Inflammatory macrophage (primary cell): ENCODE measurements at places on chromosomes 12 and 14.
A peak's percentile ranks its signal among the peaks of the same experiment; 100 is the strongest.

GRCh38 chr14:95815226-95815690, 61.4 kb upstream of the TUNAR start:
- DNase-seq, result no peak

- DNase-seq, result no peak
These were observed 10.5 kb upstream of the SMCO2 start for GRCh38 chr12:27436029-27436428.

DNA sequence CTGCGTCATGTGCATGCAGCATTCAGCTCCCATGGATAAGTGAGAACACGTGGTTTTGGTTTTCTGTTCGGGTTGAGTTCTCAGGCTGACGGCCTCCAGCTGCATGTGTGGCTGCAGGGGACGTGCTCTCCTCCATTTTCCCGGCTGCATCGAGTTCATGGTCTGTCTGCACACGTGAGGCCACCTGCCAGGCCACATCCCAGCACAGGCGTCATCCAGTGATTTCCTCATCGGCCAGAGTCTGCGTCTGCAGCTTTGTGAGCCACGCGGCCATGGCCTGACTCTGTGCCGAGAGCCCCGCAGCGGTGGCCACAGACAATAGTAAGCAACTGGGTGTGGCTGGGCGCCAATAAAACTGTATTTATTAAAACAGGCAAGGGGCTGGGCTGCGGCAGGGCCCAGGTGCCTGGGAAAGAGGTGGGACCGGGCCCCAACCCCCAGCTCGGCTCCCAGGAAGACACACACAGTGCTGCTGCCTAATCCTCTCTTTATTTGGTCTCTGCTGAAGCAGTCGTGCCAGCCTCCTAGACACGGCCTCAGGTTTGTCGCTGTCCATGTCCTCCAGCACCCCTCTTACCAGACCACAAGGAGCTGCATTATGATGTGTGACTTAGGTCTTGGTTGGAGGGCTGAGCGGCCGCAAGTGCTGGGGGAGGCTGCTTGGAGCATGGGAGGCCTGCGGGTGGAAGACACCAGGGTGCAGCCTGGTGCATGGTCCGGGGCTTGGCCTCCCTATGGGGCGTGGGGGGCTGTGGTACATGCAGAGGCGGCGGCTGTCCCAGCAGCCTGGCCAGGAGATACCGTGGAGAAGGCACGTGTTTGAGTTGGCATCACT, 52.0 kb downstream of the NOC4L start:
- no peak for DNase-seq

DNA sequence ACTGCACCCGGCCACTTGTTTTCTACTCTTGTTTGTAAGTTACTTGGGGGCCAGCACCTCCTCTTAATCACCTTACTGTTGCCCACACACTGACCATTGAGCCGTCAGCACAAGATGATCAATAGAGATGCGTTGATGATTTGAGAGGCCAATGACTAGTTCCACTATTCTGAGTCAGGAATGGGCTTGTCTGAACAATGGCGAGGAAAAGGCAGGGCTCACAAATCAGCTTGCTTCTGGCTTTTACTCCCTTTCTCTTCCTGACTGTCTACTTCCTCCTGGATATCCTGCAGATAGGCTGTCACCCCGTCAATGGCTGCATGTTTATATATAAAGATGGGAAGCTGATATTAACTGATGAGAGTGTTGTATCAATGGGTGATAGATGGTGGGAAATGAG, 29.1 kb upstream of the HDAC7 start:
- no peak for DNase-seq

GRCh38 chr14:67736771-67737170, 35.1 kb downstream of the RDH12 start:
- DNase-seq, result no peak

DNA sequence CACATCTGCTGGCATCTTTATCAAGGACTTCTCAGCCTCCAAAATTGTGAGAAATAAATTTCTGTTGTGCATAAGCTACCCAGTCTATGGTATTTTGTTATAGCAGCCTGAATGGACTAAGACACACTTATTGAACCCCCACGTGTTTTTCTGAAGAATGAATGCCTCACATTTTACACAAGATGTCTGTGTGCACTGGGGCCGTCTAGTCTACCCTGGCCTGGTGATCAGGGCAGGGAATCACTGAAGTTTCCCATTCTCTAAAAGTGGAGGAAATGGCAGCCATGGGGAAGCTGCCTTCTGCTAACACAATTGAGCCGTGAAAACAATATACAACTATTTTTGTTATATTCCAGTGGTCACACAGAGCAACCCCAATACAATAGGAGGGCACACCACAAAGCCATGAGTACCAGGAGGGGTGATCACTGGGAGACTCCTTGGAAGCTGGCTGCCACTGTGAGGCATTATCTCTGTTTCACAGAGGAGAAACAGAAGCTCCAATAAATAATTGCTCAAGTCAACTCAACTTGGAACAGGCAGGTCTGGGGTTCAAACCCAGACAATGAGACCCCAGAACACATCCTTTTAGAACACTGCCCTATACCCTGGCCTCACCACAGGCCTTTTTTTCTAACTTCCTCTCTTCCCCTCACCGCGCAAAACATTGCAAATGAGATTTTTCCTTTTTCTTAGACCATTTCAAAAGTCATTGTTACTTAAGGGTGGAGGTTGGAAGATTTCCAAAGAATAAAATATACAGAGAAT, 18.3 kb upstream of the LTA4H start:
- DNase-seq, result no peak

DNA sequence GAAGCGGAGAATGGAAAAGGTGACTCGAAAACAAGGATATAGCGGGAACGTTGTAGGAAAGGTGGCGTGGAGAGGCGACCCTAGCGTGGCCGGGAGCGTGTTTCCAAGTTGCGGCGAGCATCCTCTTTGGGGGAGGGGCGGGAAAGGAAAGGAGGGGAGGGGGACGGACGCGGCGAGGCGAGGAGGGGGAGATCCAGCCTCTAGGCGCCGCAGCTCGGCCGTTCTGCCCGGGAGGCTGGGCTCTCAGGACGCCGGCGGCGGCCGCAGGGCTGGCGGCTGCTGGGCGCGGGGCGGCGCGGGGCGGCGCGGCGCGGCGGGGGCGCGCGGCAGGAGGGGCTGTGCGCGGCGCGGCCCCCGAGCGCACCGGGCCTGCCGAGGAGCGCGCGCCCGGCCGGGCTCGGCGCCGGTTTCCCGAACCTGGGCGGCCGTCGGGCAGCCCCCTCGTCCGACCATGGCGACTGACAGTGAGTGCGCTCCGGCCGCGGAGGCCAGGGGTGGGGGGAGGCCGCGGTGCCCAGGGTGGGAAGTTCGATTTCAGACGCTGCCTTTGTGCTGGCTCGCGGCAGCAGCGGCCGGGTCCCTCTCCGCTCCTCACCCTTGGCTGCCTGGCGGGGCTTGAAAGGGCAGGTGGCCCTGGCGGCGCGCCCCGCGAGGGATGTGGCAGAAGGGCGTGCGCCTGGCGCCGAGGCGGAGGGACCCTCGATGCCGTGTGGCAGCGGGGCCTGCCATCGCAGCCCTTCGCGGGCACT, 50.3 kb downstream of the SNAPC1 start:
- no peak for DNase-seq

DNA sequence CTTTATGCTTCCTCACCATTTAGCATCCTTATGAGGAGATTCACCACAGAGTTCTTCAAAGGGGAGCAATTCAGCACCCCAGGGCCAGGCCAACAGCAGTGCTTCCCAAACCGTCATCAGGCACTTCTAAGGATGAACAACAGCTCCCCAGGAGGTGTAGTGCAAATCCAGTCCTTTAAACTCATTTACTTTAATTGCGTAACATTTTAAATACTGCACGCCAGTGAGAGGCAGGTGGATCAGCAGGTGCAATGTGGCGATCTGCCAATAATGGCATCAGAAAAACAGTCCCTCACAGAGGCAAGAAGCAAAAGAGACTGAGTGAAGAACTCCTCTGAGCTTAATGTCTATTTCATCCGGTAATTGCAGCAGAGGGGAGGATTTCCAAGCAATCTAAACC, 770.9 kb upstream of the FOXG1 start:
- no peak for DNase-seq

DNA sequence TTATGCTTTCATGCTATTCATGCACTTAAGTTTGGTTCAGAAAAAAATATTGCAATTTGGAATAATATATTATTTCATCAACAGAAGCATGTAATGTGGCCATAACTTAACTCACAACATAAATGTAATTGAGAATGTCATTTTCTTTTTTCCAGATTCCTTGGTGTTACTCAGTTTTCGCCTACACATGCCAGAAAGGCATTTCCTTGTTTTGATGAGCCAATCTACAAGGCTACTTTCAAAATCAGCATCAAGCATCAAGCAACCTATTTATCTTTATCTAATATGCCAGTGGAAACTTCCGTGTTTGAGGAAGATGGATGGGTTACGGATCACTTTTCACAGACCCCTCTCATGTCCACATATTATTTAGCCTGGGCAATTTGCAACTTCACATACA, 14.4 kb downstream of the TRHDE start:
- no peak for DNase-seq

DNA sequence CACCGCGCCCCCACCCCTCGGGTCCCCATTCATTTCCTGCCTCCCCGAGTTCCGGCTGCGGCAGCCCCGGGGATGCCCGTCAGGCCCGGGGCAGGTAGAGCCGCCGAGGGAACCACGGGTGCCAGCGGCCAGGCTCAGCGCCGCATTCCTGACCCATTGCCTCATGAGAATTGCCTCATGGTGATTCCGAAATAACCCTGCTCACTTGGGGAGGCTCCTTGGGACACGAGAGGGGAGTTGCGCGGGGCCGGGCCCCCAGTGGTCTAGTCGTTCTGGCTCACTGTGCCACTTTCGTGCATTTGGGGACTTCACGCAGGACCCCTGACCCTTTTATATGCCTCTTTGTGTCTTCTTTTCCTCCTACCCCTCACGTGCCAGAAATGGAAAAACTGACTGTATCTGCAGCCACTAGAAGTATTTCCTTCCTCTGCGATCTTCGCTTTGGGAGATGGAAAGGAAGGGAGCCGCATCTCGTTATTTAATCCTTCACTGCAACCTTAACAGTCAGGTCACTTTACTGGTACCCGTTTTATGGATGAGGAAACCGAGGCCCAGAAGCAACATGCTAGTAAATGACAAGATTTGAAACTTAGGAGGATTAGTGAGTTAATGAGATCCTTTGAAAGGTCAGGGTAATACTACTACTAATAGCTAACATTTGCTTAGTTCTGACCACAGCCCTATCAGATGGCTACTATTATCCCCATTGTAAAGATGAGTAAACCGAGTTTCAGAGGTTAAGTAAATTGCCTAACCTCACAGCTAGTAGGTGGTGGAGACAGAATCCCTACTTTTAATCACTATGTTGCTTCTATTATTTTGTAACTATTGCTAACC, 768 bp downstream of the PTPN11 start:
- peak; percentile 68 for DNase-seq

GRCh38 chr12:108886873-108887629, 7.2 kb downstream of the DAO start:
- no peak for DNase-seq

DNA sequence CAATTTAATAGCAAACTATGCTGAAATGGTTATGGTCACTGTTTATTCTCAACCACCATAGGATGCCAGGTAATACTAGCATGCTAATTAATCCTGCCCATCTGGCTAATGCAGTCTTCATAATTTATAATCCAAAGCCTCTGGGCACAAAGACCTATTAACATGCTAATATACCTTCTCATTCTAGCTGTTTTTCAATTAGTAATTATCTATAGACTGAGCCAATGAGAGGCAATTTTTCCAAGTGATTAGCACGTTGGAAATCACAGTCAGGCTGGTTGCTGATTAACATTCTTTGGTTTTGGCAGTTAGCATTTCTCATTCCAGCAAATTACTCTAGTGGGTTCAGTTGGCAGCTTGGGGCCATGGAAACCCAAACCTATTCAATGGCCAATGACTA, 357.2 kb downstream of the SEC23A start:
- no peak for DNase-seq

DNA sequence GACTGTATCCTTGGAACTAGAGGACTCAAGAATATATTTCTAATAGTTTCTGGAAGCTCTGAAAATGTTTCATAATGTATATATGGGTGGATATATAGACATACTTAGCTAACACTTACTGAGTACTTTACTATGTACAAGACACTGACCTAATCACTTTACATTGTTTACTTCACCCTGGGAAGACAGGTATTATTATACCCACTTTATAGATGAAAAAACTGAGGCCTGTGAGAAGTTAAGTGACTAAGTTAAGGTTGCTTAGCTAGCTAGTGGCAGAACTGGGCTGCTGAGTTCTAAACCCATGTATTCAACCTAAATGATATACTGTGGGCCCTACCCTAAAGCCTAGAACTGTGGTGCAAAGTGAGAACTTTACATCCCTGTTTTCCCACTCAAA, 79.1 kb upstream of the SSTR1 start:
- DNase-seq, result no peak
